ENCODE measurements at places on chromosomes 12 and 14.

- DNase-seq: no peak
Measured at GRCh38 chr12:132838410-132839080, 9.9 kb upstream of the GOLGA3 start.

DNA sequence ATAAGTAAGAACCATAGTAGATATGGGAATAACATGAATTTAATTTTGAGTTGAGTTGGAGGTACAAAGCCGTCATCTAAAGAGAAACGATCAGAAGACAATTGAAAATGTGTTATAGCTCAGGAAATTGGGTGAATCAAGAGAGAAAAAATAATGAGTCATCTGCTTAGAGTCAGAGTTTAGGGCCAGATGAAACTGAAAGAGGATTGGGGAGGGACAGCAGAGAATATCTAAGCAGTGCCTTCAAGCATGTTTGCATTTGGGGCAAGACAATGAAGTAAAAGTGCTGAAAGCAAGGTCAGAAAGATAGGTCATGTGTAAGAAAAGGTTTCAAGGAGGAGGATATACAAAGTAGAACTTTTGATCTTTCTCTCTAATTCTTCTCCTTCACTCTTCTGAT lies 49.4 kb downstream of the SLC15A5 start:
- no peak for DNase-seq

DNA sequence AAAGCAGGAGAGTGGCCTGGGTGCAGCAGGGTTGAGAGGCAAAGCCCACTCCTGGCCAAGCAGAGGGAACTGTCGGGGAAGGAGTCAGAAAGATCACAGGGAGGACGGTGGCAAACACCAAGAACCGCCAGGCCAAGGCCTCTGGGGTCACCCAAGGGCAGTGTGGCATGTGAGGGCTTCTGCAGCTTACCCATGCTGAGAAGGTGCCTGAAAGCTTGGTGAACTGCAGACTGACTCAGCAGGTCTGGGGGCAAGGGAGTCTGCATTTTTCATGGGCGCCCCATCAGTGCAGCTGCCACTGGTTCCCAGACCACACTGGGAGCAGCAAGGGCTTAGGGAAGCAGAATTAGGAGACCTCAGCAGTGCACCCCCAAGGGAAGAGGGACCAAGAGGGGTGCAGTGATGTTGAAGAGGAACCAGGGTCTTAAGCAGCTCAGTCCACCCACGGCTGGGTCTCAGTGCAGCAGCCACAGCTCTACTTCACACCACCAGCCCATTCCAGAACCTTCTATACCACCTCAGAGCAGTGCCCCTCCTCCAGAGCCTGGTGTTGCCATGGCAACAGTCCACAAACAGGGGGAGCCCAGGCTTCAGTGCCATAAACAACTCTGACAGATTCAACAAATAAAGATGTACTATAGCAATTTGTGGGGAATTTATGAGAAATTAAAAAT lies 59.4 kb downstream of the ITPK1 start:
- DNase-seq: no peak

DNA sequence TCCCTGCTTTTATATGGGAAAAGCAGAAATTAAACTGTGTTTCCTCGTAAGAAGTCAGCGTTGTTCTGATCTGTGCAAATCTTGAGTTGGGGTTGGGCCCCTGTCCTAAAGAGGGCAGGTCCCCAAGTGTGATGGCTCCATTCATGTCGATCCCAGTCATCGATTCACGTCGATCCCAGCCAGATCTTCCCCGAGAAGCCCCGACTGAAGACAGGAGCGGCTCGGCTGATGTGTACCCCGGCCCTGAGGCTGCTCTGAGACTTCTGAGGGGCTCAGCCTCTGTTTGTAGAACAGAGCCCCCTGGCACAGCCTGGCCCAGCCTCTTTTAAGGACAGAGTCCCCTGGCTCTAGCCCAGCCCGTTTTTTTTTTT lies 9.3 kb downstream of the PGAM5 start:
- DNase-seq: no peak

DNA sequence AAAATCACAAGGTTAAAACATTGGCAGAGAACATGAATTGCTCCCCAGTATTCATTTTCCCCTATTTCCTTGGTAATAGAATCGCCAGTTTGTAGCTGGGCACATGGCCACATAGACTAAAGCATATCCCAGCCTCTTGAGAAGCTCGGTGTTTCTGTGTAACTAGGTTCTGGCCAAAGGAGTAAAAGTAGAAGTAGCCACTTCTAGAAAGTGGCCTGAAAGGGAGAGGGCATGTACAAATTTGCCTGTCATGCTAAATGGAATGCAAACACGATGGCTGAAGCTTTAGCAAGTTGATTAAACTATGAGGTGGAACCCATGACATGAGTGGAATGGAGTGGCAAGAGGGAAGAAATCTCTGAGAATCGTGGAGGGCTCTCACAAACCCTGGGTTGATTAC lies 173.7 kb upstream of the EGLN3 start:
- DNase-seq: no peak

Data from activated T-helper 1 cell treated with Interleukin-2 at 50 U/mL for 16 hours (primary cell).